ENCODE measurements at places on chromosomes 7 and 10.

DNA sequence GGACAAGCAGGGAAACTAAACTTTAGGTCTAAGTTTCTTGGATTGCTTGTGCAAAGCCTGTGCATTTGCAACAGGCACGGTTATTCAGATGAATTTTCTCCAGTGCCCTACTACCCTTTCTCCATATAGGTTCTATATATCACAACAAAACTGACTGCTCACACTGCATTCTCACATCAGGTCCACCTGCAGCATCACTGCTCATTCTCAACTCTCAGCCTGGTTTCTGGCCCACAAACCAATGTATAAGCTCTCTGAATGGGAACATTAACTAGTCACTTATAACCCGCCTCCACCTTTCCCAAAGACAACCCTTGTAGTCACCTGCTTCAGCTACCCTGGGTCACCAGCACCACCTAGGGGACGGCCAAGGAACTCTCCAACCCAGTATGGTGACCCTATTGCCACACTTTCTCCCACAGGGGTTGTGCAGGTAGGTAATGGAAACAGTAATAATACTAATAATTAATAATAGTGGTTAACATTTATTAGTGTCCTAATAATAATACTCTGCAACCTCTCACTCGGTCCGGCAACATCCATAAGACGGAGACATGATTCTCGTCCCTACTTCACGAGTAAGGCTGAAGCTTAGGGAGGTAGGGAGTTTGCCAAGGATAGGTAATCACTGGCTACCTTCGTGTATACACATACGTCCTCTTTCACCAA lies 97.3 kb downstream of the CLEC2L start:
- DNase-seq = no peak

DNA sequence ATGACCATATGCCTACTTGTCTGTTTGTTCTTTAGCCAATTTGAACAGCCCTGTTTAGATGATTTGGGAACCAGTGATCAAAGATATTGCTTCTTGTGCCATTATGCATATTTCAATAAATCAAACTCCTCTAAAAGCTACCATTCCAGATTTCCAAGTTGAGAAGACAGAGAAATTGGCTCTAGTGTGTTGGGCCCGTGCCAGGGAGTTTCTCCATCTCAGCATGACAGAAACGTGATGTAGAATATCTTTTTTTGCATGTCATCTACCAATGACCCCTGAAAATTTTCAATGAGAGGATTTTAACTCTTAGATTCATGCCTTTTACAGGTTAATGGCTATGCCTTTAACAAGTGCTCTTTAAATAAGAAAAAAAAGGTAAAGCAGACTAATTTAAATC lies 50.7 kb upstream of the CABCOCO1 start:
- DNase-seq = no peak

GRCh38 chr10:95241533-95241932 lies 47.5 kb downstream of the ACSM6 start:
- DNase-seq = no peak

GRCh38 chr7:80100254-80100653 lies 34.4 kb upstream of the GNAI1 start:
- DNase-seq = no peak

GRCh38 chr10:119759832-119760231 lies 34.0 kb downstream of the INPP5F start:
- DNase-seq = no peak

GRCh38 chr10:133187091-133187905 lies 27.3 kb downstream of the KNDC1 start:
- no peak for DNase-seq

DNA sequence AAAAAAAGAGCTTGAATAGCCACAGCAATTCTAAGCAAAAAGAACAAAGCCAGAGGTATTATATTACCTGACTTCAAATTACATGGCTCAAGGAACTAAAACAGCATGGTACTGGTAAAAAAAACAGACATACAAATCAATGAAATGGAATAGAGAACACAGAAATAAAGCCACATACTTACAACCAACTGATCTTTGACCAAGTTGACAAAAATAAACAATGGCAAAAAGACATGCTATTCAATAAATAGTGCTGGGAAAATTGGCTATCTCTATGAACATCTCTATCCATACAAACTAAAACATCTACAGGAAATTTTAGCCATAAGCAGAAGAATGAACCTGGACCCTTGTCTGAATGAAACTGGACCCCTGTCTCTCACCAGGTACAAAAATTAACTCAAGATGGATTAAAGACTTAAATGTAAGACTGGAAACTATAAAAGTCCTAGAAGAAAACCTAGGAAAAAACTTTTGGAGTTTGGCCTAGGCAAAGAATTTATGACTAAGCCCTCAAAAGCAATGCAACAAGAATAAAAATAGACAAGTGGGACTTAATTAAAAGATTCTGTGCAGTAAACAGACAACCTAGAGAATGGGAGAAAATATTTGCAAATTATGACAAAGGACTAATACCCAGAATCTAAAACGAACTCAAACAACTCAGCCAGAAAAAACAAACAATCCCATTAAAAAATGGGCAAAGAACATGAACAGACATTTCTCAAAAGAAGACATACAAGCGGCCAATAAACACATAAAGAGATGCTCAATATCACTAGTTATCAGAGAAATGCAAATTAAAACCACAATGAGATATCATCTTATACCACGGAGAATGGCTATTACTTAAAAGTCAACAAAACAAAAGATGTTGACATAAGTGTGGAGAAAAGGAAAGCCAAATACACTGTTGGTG lies 72.8 kb upstream of the DDC start:
- no peak for DNase-seq

- no peak for DNase-seq
Measured at GRCh38 chr10:110812583-110812982, 59.1 kb upstream of the PDCD4 start.
